ENCODE measurements at places on chromosomes 7 and 10.

- DNase-seq = no peak
These were observed 29.3 kb upstream of the TTYH3 start for GRCh38 chr7:2602406-2603043.

DNA sequence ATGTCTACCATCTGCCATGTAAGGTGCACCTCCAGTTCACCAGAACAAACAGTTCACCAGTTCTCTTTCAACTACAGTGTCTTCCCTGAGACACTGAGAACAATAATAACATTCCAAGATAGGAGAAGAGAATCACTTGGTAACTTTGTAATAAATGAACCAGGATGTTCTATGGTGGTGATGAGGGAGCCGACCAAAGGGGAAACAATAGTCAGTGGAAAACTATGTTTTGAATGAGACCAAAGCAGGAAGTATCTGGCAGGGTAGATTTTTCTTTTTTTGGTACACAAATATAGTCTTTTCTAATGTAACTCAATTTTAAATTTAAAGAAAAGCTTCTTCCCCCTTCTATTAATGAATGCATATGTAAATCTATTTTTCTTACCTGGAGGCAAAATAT, 20.0 kb downstream of the HYAL4 start:
- DNase-seq = no peak

DNA sequence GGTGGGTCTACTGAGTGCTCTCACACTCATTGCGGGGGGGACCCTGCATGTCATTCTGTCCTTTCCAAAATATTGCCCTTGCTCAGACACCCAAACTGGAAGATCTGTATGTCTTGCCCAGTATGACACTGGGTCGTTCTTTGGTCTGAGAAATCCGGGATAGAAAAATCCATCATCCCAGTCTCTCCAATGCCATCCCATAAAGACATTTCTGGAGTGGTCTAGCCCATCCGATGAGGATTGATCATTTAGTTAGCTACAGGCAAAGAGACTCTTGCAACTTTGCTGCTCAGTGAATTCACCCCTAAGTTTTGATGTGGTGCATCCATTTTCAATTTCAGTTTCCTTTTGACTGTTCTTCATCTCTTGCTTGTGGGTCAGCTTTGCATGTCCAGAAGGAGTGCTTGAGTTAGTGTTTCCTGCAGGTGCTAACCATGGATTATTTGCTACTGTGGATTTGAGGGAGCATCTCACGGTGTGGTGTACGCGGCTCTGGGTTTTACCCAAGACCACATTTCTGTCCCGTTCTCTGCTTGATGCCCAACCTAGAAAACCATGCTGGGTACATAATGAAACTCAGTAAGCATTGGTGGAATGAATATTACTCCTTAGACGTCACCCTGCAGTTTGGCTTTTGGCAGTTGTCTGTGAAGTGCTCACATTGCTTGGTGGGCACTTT, 247.0 kb upstream of the MKI67 start:
- no peak for DNase-seq

GRCh38 chr7:51318001-51318400, 1.4 kb upstream of the COBL start:
- no peak for DNase-seq

GRCh38 chr10:1249142-1249920, 193.1 kb downstream of the WDR37 start:
- DNase-seq = no peak

All from stimulated activated CD8-positive, alpha-beta memory T cell treated with anti-CD3 and anti-CD28 coated beads, Interleukin-2, amount 100 ng/mL, for 48 hours (primary cell).